ENCODE measurements at places on chromosomes 2 and 18. TPM values are rescaled to one million over a fixed set of nuclear protein-coding genes. Genes with fewer than 3 reads are reported as not detected.

The NAT8 gene
- total RNA-seq = not detected

The VIL1 gene
- 0.20 TPM for total RNA-seq

The UGT1A3 gene
- not detected for total RNA-seq

The PRSS56 gene
- 0.21 TPM for total RNA-seq

The COL4A4 gene
- 2.1 TPM for total RNA-seq

The TUBA3E gene
- 3.6 TPM for total RNA-seq

The IL36RN gene
- 0.21 TPM for total RNA-seq
